H9 (cell line): ENCODE measurements at places on chromosomes 11 and 22.

DNA sequence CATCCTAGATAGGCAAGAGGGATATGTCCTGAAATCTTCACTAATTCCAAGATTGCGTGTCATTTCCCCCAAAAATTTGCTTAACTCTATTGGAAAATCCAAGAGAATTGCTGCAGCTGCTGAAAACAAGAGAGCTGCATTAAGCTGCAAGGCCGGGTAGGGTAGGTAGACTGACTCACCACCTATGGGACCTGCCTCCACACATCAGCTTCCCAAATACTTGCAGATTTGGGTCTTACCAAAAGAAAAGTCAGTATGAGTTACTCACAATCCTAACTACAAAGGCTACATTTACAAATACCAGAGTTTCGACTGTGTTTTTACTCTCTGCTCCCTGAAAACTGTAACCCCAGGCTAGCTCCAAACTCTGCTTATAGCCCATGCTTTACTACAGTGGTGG lies 142.5 kb upstream of the TEAD1 start:
- H3K36me3 ChIP-seq = no peaks in the 10 kb centered on the region; the same call in none of the 2 replicates
- no peak overlapping the region for H3K4me3 ChIP-seq
- H3K4me1 ChIP-seq = no peaks in the 10 kb centered on the region
- no peak for DNase-seq
- H3K27ac ChIP-seq = no peak overlapping the region
- H3K27me3 ChIP-seq = no peaks in the 10 kb centered on the region

DNA sequence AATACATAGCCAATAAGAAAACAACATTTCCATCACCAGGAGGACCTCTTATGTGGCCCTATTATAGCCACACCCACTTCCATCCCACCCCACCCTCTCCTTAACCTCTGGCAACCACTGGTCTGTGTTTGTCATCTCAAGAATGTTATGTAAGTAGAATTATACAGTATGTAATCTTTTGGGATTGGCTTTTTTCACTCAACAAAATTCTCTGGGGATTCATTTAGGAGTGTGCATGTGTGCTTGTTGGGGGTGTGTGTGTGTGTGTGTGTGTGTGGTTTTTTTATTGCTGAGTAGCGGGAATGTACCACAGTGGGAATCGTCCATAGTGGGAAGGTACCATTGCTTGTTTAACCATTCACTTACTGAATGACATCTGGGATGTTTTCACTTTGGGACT lies 5.2 kb downstream of the KCNJ5 start:
- H3K36me3 ChIP-seq = no peaks in the 10 kb centered on the region
- no peak for DNase-seq
- H3K4me1 ChIP-seq = no peaks in the 10 kb centered on the region
- no peak overlapping the region for H3K4me3 ChIP-seq

DNA sequence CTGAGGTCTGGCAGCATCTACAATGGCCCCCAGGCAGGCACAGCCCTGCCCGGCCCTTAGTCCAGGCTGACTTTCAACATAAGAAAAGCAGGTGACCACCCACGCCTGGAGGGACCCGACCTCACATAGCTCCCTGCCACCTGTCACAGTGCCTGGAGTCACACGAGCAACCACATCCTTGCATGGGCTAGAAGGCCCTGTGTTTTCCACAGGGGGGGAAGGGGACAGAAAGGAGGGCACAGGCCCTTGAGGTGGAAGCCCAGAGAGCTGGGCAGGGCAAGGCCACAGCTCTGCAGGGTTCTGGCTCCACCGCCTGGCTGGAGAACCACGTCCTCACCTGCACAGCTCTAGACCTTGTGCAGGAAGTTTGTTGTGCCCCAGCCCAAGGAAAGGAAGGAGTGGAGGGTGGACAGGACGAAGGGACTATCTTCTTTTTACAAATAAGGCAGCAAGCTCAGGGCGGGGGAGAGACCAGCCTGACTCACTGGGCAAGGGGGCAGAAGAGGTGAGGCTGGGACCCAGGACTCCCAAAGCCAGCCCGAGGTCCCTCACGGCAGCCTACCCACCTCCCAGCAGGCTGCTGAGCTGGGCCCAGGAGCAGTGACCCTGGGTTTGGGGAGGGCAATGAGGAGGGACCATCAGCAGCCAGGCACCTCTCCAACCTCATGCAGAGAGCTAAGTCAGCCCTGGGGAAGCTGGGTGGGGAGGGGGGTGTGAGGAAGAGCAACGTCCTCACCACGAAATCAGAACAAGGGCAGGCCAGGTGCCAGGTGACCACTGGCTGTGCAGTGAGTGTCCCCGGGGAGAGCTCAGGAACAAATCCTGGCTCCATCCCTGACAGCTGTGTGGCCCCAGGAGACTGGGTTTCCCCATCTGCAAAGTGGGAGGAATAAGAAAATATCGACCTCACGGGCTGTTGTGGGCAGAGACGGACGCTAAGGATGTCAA lies 4.3 kb downstream of the C1QTNF6 start:
- H3K4me1 ChIP-seq = peaks cover 4% of the 10 kb centered on the region
- no peak overlapping the region for H3K27ac ChIP-seq
- no peaks in the 10 kb centered on the region for H3K27me3 ChIP-seq
- H3K4me3 ChIP-seq = no peak overlapping the region
- H3K36me3 ChIP-seq = no peaks in the 10 kb centered on the region; the same call in 1 of the 2 replicates

GRCh38 chr11:2794046-2794967 lies 91.3 kb downstream of the CDKN1C start:
- DNase-seq = peak; percentile 14
- H3K27ac ChIP-seq = no peak overlapping the region
- no peaks in the 10 kb centered on the region for H3K36me3 ChIP-seq
- no peak overlapping the region for H3K4me3 ChIP-seq
- H3K27me3 ChIP-seq = no peaks in the 10 kb centered on the region; the same call in 1 of the 2 replicates

DNA sequence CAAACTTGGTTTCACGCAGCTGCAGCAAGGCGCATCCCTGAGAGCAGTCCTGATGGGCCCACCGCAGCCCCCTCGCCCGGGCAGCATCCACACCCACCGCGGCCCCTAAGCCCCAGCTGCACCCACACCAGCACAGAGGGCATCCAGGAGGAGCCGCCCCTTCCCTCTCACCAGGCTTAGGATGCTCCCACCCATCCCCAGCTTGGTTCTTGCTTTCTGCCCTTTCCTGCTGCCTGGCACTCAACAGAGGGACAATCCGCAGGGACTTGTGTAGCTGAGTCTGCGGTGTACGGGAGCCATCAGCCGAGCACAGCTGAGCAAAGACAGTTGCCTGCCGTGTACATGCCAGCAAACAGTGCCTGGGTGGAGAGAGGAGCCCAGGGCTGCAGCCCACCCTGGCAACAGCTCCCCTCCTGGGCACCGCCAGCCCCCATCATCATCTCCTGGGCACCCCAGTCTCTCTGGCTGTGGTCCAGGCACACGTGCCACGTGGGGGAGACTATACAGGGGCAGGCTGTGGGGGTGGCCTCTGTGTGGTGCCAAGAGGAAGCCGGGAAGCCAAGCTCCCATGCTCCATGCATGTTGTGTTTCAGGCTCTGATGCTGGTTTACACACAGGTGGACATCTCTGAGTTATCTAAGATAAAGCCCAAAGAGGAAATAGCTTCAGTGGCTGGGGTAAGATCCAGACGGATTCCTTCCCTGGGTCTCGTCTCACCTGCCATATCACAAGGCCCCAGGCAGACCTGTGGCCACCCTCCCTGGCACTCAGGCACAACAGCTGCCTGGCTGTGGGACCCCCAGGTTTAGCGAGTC lies 36.0 kb upstream of the GNB1L start:
- no peak overlapping the region for H3K4me3 ChIP-seq
- H3K4me1 ChIP-seq = peaks cover 5% of the 10 kb centered on the region; the same call in 1 of the 2 replicates
- H3K27ac ChIP-seq = no peak overlapping the region
- no peaks in the 10 kb centered on the region; the same call in 1 of the 2 replicates for H3K27me3 ChIP-seq
- H3K36me3 ChIP-seq = peaks cover 7% of the 10 kb centered on the region; the same call in 1 of the 2 replicates

- no peak overlapping the region for H3K27ac ChIP-seq
- peaks cover 7% of the 10 kb centered on the region; the same call in 1 of the 2 replicates for H3K4me1 ChIP-seq
- no peaks in the 10 kb centered on the region for H3K27me3 ChIP-seq
- no peak for DNase-seq
- H3K36me3 ChIP-seq = no peaks in the 10 kb centered on the region
- H3K4me3 ChIP-seq = no peak overlapping the region
These were observed 24.0 kb downstream of the SWAP70 start for GRCh38 chr11:9687711-9688477.

- H3K4me1 ChIP-seq = peaks cover 3% of the 10 kb centered on the region; the same call in 1 of the 2 replicates
- DNase-seq = no peak
- H3K4me3 ChIP-seq = no peak overlapping the region
- H3K27ac ChIP-seq = no peak overlapping the region
- H3K27me3 ChIP-seq = no peaks in the 10 kb centered on the region
These were observed 488.1 kb downstream of the NTM start for GRCh38 chr11:131858505-131858904.

- peak overlapping the region; percentile 91 for H3K4me3 ChIP-seq
- peak; percentile 33 for DNase-seq
- H3K36me3 ChIP-seq = peaks cover 2% of the 10 kb centered on the region; the same call in 2 of the 3 replicates
- no peaks in the 10 kb centered on the region for H3K27me3 ChIP-seq
- H3K27ac ChIP-seq = no peak overlapping the region
These were observed 2.3 kb downstream of the GATD1 start for GRCh38 chr11:774873-775592.

DNA sequence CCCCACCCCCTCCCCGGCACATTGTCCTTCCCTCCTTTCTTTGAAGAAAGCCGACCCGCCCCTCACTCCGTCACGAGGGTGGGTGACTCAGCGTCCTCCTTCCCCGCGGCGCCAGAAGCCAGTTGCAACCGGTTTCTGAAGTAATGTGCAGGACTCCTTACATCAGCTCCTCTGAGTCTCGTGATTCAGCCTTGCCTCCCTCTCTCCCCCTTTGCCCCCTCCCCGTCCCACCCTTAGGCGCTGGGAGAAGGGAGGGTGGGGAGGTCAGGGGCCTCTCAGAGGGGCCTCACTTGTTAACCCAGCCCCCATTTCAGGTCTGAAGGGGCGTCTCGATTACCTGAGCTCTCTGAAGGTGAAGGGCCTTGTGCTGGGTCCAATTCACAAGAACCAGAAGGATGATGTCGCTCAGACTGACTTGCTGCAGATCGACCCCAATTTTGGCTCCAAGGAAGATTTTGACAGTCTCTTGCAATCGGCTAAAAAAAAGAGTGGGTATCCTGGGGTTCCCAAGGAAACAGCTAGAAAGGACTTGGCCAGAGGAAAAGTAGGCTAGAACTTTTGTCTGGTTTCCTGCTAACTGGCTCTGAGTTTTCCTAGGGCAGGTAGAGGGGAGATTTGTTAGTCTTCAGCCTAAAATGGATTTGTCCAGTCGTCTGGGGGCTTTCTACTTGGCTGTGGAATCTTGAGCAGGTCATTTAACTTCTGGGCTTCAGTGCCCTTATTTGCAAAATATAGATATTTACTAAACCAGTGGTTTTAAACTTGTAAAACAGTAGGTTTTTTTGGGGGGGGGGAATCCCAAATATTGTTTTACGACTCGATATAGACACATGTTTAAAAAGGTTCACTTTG lies 1.1 kb downstream of the SLC3A2 start:
- peak overlapping the region; percentile 99 for H3K4me3 ChIP-seq
- no peak for DNase-seq

- H3K27me3 ChIP-seq = no peaks in the 10 kb centered on the region
- no peak for DNase-seq
- H3K4me3 ChIP-seq = no peak overlapping the region
- H3K36me3 ChIP-seq = no peaks in the 10 kb centered on the region
- H3K27ac ChIP-seq = no peak overlapping the region
These were observed 769.6 kb downstream of the NTM start for GRCh38 chr11:132140056-132140455.

DNA sequence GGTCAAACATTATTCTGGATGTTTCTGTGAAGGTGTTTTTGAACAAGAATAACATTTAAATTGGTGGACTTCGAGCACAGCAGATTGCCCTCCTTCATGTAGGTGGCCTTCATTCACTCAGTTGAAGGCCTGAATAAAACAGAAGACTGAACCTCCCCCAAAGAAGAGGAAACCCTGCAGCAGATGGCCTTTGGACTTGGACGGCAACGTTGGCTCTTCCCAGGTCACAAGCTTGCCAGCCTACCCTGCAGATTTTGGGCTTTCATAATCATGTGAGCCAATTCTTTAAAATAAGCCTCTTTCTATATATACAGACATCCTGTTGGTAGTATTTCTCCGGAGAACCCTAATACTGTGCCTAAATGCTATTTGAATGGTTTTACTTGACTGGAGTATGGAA lies 432.2 kb upstream of the NARS2 start:
- H3K27ac ChIP-seq = no peak overlapping the region
- no peaks in the 10 kb centered on the region; the same call in 1 of the 2 replicates for H3K36me3 ChIP-seq
- no peak overlapping the region for H3K4me3 ChIP-seq
- no peak for DNase-seq

GRCh38 chr11:107408762-107409211 lies 48.8 kb downstream of the CWF19L2 start:
- H3K27ac ChIP-seq = no peak overlapping the region
- no peak overlapping the region for H3K4me3 ChIP-seq
- peaks cover 8% of the 10 kb centered on the region for H3K36me3 ChIP-seq
- H3K4me1 ChIP-seq = no peaks in the 10 kb centered on the region

DNA sequence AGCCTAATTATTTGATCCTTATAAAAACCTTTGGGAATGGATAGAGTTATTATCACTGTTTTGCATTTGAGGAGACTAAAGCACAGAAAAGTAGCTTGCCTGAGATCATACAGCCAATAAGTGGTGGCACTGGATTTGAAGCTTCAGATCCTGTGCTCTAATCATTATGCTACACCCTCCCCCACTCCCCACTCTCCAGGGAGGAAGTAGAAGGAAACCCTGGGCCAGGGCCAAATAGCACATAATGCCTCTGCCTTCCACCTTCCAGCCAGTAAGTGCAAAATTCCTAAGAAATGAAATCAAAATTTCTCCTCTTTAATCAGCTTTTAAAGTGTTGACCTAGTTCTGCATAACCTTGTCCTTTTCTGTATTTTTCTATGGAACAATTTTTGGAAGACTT lies 61.6 kb downstream of the SIK2 start:
- no peak overlapping the region for H3K4me3 ChIP-seq
- no peaks in the 10 kb centered on the region for H3K4me1 ChIP-seq
- H3K36me3 ChIP-seq = no peaks in the 10 kb centered on the region
- H3K27me3 ChIP-seq = no peaks in the 10 kb centered on the region

DNA sequence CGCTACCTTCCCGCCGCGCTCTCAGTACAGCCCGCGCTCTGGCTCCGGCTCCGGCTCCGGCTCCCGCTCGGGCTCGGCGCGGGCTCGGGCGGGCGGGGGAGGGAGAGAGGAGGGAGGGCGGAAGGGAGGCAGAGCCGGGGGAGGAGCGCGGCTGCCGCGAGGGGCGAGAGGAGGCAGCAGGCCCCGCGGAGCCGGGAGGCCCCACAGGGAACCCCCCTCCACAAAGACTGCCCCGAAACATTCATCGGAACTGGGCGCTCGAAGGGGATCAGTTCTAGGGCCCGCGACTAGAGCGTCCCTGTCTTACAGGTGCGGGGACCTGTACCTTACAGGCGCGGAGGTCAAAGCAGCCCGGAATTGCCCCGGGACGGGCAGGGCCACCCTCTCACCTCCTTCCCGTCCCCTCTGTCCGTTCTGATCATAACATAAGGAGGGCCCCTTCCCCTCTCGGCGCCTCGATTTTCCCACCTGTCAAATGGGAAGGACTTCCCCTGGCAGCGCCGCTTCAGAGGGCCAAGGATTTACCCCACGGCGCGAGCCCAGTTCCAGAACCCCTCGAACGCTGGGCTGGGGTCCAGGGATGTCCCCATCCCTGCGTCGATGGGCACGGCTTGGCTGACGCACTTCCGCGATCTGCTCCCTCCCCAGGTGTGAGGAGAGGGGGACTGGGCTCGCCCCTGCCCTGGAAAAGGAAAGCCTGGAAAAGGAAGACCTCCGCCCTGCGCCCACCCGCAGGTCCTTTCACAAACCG lies at the start of gene SHISA8:
TSS of gene SHISA8 (minus strand) at position 40 of the 751 bp plus-strand sequence. CDS start 407 bp downstream, outside the sequence.
- H3K4me3 ChIP-seq = peak within 1 kb of the TSS; percentile 51
- DNase-seq = no peak
- no peaks in the 10 kb centered on the region for H3K36me3 ChIP-seq
- H3K27ac ChIP-seq = no peak within 1 kb of the TSS

- no peaks in the 10 kb centered on the region; the same call in 1 of the 2 replicates for H3K4me1 ChIP-seq
- H3K36me3 ChIP-seq = peaks cover 27% of the 10 kb centered on the region
- DNase-seq = no peak
- no peaks in the 10 kb centered on the region for H3K27me3 ChIP-seq
- peak overlapping the region; percentile 35; the same call in 2 of the 3 replicates for H3K4me3 ChIP-seq
These were observed 2.7 kb downstream of the ZNF215 start for GRCh38 chr11:6928916-6929315.
